Liver (tissue), 10 donors: ENCODE measurements at places on chromosomes 1 and 21.

GRCh38 chr1:2969011-2969844, 52.0 kb upstream of the ACTRT2 start:
- DNase-seq: no peak

- DNase-seq: no peak
Observed at GRCh38 chr1:55118651-55119329, 79.4 kb downstream of the PCSK9 start.

GRCh38 chr1:88876573-88877365, 14.6 kb downstream of the GTF2B start:
- no peak for DNase-seq

GRCh38 chr1:17646444-17647280, 107.2 kb downstream of the ARHGEF10L start:
- DNase-seq: no peak

GRCh38 chr1:41788427-41788826, 130.3 kb downstream of the HIVEP3 start:
- no peak for DNase-seq

GRCh38 chr1:9346566-9346965, 53.9 kb downstream of the SPSB1 start:
- DNase-seq: no peak

DNA sequence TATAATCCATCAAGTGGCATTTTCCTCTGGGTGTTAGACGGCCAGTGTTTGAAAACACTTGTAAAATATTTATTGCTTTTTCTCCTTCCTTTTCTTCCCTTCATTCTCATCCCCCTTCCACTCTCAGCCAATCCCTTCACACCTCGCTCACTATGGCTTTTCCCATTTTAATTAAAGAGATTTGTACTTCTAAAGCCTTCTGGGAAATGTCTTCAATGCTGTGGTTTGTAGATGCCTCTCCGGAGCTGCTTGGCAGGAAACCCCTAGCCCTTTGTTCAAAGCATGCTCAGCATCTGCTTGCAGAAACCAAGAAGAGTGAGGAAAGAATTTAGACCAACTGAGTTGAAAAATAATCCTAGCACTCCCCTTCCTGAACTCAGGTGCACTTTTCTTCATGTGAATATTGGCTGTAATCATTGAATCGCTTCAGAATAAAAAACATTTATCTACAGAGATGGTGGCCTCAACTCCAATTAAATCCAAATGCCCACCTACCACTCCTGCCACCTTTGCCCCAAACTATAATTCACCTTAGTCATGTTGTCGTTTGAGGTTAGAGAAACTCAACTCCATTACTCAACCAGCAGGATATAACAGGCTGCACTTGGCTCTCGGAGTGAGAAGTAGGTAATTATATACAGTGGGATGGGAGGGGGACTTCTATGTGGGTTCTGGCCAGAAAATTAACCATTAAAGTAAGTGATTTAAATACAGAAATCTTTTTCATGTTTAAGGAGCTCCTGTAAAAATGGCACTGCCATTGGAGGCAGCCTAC, 659.4 kb upstream of the CAMK1G start:
- no peak for DNase-seq

- no peak for DNase-seq
Observed at GRCh38 chr1:195019385-195019784, 1588.9 kb downstream of the KCNT2 start.

- no peak for DNase-seq
Observed at GRCh38 chr1:64090436-64090835, 113.0 kb upstream of the UBE2U start.

DNA sequence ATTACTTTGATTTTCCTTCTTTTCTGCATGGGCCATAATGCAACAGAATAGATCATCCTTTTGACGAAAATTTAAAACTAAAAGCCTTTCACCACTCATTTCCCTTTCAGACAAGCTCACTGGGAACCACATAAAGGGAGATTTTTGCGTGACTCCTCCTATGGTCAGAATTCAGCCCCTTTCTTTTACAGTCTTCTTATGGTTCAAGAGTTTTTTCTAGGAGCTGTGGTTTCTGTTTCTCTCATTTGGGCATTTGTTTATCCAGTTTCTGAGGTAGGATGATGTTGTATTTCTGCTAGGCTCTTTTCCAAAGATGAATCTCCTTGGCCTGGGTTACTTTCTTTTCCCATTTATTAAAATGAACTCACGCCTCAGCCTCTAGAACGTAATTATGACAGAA, 16.9 kb downstream of the RGS1 start:
- no peak for DNase-seq

DNA sequence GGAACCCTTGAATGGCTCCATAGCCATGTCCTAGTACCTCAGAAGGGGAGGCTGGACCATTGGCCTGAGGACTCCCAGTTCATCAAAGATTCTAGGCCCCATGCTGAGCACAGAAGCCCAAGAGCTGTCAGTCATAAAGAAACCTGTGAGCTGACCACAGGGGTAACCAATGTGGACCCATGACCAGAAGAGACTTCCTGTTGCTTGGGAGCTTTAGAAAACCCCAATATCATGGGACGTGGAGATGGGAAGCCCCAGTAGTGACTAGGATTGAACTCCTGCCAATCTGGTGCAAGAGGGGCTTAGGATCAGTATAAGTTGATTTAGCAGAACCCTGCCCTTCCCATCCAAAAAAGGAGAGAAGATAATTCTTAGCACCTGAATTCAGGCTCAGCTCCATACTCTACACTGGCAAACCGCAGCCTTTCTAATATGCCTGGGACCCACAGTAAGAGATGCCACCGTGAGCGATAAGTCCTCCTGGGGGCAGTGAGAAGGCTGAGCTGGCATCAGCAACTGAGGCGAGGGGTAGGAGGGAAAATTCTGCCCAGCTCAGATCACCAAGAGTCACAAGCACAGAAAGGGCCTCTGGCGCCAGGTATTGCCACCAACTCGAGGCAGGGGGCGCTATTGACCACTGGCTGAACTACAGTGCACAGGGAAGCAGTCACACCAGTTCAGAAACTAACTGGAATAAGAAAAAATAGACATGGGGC, 108.9 kb downstream of the CAPN8 start:
- peak; percentile 74 for DNase-seq

GRCh38 chr21:43347461-43348169, 79.3 kb downstream of the SIK1 start:
- DNase-seq: no peak

DNA sequence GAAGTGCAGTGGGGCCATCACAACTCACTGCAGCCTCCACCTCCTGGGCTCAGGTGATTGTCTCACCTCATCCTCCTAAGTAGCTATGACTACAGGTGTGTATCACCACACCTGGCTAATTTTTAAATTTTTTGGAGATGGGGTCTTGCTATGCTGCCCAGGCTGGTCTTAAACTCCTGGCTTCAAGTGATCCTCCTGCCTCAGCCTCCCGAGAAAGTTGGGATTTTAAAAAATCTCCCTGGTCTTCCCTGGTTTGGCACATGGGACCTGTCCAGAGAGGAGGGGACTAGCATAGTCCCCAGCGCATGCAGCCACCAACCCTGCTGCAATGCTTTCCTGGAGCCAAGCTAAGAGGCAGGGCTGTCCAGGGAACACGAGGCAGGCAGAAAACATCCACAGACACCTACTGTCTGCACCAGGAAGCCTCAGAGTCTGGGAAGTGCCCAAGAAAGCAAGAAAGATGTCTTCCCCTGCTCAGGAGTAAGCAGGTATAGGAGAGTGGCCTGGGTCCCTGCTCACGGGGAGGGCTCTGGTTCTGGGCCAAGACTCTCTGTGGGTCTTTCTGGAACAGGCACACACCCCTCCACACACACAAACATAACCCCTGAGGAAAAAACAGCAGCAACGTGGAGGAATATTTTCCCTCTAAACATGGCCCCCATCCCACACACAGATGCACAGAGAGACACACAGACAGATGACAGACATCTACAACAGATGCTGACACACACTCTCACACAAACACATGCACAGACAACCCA, 30.8 kb downstream of the ECE1 start:
- no peak for DNase-seq

DNA sequence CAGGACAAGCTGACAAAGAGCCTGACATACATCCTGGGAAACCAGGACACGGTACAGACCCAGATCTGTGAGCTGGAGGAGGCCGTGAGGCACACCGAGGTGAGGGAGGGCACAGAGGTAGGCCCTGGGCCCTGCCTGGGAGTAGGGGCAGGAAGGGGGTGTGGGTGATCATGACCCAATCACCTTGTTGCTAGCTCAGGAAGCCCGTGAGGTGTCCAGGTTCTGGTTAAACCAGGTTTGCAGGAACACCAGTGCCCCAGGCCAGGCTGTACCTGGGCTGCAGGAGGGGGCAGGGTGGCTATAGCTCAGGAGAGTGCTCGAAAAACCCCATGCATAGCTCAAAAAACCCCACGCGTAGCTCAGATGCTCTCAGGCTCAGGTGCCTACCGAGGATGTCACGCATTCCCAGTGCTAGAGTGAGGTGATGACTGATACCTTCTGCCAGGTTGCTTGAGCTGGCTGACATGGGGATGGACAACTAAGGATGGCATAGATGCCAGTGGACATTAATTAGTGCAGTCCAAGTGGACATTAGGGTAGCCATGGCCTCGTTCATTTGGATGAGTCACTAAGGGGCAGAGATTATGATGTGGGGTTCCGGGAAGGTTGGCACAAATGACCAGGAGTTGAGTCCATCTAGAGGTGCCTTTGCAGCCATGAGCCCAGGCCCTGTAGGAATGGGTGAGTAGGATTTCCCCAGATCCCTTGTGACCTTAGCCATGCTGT, 3.7 kb downstream of the TRIM46 start:
- DNase-seq: peak; percentile 32

- DNase-seq: no peak
Observed at GRCh38 chr1:17045634-17046333, 8.0 kb downstream of the SDHB start.

DNA sequence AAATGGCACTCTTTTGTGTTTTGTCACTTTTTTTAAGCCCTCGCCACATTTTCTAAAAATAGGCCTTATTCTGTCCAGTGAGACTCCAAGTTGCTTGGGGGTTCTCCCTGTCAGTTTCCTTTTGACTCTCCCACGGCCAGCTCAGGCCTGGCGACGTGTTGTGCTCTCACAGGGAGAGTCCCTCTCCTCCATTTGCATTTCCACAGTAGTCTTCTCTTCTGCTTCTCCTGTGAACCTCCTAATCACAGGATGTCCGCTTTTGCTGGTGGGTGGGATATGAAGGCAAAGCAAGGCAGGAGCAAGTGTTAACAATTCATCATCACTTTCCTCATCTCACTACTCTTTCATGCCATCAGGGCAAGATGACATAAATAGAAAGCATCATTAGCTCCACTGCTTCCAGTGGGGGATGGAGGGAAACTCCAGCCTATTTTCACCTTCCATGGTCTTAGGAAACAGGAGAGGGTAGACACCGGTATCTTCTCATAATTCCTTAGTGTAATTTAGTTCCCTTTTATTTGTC, 99.8 kb downstream of the INTS7 start:
- DNase-seq: no peak

- peak; percentile 73 for DNase-seq
Observed at GRCh38 chr1:205504311-205505075, at the start of gene CDK18. CDK18 (plus strand) TSS chr1:205504669; CDS start chr1:205523168, 18,499 bp downstream.

DNA sequence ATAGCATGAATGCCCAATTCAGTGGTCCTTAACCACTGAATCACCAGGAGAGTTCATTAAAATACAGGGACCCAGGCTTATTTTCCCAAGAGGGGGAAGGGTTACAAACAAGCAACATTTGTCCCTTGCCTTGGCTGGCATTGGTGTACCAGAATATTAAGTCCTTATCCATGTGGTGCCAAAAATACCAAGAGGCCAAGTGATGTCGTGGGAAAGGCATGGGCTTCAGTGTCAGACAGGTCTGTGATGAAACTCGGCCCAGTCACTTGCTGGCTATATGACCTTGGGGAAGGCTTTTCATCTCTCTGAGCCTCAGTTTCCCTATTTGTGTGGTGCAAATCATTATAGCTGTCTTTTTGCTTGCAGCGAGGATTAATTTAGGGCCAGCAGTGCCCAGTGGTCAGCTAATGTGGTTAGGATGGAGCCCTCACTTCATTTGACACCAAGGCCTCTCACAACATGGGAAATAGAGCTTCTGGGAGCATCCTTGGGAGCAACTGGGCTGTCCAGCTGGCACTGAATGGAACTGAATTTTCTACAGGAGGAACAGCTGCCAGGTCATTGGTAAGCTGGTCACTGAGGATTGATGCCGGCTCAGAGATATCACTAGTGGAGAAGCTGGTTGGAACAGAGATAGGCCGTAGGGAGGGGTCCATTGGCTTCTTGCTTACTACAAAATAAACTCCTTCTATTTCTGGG, 77.2 kb upstream of the PPP2R5A start:
- DNase-seq: no peak

DNA sequence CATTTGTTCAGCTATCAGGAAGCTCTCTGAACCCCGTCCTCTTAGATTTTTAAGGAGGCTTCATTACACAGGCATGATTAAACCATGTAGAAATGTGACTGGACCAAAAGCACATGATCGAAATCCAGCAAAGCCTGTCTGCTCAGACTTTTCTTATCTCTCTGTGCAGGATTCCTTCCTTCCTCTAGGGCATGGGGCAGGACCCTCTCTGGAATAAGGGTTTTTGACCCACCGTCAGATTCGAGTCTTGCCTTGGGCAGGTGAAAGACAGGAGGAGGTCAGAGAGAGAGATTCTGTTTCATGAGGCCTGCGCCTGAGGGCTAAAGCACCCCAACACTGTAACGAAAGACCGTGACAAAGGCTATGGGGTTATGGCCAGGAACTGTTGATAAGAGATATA, 136.8 kb downstream of the RHOU start:
- no peak for DNase-seq

DNA sequence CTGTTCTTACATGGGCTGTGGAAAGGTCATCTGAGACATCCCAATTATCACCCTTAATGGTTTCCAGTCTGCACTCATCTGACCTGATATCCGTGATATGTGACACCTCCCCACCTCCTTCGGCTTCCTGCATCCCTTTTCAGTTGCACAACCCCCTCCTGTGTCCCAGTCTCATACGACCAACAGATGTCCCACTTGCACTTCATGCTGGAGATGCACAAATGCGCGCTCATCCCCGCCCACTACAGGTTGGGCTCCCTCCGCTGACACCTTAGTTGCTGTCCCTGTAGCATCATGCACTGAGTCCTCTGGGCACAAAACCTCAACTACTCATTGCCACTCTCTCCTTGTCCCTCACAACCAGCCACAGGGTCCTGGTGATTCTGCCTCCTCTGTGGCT, 94.4 kb downstream of the MIS18A start:
- DNase-seq: no peak

GRCh38 chr1:216457356-216457755, 34.1 kb upstream of the USH2A start:
- no peak for DNase-seq

- DNase-seq: no peak
Observed at GRCh38 chr1:156165083-156165482, 11.7 kb downstream of the SEMA4A start.

DNA sequence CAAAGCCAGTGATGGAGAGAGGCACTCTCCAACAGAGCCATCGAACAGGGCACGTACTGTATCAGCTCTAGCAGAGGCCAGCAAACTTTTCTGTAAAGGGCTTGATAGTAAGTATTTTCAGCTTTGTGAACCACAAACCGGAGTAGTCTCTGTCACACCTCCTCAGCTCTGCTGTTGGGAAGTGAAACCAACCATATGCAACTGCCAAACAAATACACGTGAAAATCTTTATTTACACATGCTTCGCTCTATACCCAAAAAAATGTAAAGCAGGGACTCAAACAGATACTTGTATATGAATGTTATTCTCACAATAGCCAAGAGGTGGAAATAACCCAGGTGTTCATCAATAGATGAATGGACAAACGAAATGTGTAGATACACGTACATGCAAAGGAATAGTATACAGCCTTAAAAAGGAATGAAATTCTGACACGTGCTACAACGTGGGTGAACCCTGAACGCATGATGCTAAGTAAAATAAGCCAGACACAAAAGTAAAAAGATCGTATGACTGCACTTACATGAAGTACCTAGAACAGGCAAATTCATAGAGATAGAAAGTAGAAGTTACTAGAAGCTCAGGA, 39.0 kb downstream of the SETD4 start:
- no peak for DNase-seq
